ENCODE measurements at places on chromosomes 3 and 15.

GRCh38 chr3:196659901-196660351 is 20.4 kb downstream of the NRROS start:
- no peak for DNase-seq

DNA sequence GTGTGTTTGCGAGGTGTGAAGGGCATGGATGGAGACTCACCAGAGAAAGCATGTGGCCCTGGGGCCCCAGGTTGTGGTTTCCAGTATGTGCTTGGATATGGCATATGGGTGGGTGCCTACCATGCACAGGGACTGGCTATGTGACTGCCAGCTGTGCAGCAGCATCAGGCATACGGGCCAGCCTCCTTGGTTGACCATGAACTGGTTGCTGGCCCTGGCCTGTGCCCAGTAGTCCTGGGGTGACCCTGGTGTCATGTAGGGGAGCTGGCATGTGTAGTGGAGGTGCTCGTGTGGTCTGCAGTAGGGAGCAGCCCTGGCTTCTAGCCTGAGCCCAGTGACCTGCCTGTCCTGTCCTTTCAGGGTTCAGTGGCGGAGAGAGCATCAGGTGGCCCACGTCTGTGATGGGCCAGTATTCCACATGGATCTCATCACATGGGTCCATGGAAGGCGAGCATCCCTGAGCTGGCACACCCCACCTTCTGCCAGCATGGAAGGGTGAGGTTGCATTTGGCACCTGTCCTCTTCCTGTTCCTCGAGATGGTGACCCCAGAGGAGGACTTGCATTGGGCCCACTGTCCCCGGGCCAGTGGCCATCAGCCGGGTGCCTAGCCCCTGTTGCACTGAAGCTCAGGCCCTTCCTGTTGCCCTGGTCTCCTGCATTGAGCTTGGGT is 228.9 kb downstream of the SNRPN start:
- DNase-seq = no peak

DNA sequence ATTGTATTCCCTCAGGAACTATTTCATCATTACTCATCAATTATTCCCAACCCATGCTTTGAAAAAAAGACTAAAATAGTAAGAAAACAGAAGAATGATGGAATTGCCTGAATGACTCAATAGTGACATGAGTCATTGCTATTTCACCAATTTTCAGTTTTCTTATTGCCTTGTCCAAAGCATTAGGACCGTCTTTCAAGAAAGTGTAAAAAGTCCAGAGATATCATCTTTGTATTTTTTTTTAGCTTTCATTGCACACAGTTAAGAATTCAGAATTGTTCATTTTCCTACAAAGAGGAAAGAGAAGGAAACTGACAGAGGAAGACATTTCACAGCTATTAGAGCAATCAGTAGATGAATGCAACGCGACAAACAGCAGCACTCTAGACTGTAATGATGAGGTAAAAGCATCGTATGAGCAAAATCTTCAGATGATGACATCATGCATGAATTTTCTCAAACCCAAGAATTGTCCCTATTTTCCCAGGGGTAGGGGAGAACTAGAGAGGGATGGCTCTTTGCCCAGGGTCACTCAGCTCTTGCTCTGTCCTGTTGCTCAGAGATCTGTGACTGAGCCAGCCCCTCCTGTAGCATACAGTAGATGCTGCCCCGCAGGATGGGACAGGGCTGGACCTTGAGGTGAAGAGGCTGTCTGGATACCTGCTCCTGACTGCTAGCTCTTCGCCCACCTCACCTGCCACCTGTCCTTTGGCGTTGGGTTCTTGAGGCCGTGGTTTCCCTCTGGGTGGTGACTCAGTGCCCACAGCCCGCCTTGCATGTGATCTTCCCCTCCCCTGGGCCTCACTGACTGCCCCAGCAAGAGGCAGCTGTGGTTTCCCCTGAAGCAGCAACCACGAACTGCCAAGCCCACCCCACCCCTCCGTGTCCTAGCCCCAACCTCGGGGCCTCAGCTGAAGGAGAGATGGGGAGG is 84.8 kb downstream of the PPCDC start:
- peak; percentile 74 for DNase-seq

DNA sequence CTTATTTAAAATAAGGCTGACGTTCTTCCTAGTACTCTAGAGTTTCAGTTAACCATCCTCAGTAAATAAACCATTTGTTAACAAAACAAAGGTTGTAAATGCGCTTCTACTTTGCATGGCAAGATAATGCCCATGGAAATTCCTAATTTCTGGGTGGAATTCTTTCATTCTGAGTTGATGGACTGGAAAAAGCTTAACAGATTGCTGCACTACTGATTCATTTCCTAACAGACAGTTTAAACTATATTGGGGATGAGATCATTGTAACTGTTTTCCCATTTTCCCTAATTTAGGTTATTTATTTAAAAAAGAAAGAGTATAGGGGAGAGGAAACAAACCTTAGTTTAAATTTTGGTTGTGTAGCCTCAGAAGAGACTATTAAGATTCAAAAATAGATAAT is 342.2 kb downstream of the NLGN1 start:
- no peak for DNase-seq

GRCh38 chr3:61547625-61548024 is 13.7 kb upstream of the PTPRG start:
- DNase-seq = no peak
